Left kidney (tissue), 8 donors: ENCODE measurements at places on chromosomes 5 and 9. TPM values are rescaled to one million over a fixed set of nuclear protein-coding genes. Genes with fewer than 3 reads are reported as not detected.

Gene TYRP1
- polyA plus RNA-seq = 1.4 TPM

Gene WNT8A
- polyA plus RNA-seq = 0.15 TPM

Gene RNF224
- 13.1 TPM for polyA plus RNA-seq

- DNase-seq = no peak
Observed at GRCh38 chr9:125755340-125755739, 8.2 kb downstream of the PBX3 start.

- DNase-seq = no peak
Observed at GRCh38 chr9:89564346-89564878, 40.4 kb upstream of the GADD45G start.

- no peak for DNase-seq
Observed at GRCh38 chr5:124274949-124275348, 471.5 kb downstream of the ZNF608 start.

DNA sequence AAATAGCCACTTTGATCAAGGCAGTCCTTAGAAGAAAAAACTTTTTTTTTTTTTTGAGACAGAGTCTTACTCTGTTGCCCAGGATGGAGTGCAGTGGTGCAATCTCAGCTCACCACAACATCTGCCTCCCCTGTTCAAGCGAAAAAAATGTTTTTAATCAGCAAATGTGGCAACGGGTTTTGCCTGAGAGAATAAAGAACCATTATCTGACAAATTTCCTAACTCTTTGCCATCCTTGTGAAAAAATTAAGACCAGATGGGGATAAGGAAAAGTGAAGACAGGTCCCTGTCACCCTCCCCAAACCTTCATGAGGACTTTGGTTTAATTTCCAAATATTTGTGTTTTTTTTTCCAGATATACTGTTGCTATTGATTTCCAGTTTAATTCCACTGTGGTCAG is 107.3 kb upstream of the SPOCK1 start:
- no peak for DNase-seq

DNA sequence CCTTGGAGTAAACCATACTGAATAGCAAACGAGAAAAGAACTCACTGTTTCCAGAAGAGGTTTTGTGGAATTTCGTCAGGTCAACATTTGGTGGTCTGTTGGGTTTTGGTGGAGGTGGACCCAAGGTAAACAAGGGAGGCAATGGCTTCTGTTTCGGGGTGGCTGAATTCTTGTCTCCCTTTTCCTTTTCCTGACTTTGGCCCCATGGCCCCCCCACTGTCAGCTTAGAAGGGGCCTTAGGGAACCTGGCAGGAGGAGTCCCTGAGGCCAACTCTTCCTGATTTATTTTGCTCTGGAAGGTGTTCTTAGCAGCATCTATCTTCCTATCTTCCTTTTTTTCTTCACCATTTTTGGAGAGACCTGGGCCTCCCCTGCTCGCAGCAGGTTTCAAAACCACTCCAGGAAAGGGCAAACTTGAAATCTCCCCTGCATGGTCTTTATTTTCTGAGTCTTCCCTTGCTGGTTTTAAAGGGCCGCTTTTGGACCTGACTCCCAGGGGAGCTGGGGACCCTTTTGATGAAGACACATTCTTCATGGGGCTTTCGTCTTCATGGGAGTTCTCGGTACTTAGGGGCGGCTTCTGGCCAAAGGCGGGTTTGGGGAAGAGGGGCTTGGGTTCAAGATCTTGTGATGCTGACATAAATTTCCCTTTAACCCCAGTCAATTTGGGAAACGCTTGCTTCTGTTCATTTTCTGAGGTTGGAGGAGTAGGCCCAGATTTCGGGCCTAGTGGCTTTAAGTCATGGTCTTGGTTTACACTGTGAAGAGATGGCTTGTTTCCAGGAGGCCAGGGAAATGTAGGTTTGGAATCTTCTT is 17.4 kb downstream of the FYB1 start:
- no peak for DNase-seq

- no peak for DNase-seq
Observed at GRCh38 chr5:59582746-59583145, 310.8 kb downstream of the PDE4D start.

DNA sequence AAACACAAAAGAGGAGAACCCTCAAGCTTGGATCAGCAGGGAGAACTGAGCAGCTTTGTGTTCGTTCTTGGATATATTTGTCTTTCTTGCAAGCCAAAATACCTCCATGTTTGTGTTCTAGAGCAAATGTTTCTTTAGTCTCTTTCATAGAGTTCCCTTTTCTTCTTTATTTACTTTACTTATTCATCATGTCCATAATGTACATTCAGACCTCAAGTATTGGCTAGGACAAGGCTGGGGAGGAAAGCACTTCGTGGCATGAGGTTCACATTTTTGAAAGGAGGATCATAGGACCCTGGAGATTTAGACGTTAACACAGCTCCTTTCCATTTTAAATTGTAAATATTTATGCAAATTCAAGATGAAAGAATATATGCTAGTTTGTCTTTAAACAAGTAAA is 590.2 kb upstream of the MEF2C start:
- DNase-seq = no peak

GRCh38 chr9:115413766-115414382 is 295.9 kb upstream of the TNC start:
- DNase-seq = no peak
